ENCODE measurements at places on chromosomes 3 and 15. TPM values are rescaled to one million over a fixed set of nuclear protein-coding genes. Genes with fewer than 3 reads are reported as not detected.

Gene SCAANT1
- total RNA-seq: not detected

Gene GOLGA6L10
- total RNA-seq: 4.3 TPM

Gene ATP13A4
- total RNA-seq: 2.1 TPM

Gene TRIM71
- not detected for total RNA-seq
